ENCODE measurements at places on chromosomes 12 and 14.
A peak's percentile ranks its signal among the peaks of the same experiment; 100 is the strongest.

DNA sequence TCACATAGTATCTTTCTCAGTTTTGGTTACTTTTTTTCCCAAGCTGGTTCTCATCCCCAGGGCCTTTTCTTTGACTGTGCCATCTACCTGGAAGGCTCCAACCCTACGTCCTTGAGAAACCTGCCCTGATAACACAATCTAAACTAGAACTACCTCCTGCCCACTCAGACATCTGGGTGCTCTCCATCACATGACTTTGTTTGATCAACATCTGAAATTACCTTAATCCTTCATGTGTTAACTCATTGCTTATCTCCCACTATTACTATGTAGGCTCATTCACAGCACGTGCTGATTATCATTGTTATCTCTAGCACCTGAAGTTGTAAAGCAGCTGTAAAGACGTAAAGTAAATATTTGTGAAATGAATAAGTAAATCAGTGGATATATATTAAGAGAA lies 784.0 kb downstream of the TMTC2 start:
- no peak for DNase-seq

DNA sequence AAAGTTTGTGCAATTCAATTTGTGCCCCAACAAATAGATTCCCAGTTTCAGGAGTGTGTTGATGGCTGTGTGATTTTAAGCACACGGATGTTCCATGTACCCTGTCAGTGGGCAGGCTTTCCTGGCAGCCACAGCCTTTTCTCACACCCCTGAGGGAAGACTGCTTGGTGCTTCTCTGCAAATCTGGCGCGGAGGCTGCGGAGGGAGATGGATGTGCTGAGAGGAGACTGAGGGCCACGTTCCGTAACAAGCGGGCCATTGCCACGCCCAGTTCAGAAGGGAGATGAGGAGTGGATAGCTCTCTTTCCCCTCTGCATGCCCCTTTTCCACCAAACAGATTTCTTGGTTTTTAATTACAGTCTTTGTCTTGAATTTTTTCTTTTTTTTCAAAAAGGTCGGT lies 89.1 kb downstream of the BEGAIN start:
- DNase-seq = no peak

DNA sequence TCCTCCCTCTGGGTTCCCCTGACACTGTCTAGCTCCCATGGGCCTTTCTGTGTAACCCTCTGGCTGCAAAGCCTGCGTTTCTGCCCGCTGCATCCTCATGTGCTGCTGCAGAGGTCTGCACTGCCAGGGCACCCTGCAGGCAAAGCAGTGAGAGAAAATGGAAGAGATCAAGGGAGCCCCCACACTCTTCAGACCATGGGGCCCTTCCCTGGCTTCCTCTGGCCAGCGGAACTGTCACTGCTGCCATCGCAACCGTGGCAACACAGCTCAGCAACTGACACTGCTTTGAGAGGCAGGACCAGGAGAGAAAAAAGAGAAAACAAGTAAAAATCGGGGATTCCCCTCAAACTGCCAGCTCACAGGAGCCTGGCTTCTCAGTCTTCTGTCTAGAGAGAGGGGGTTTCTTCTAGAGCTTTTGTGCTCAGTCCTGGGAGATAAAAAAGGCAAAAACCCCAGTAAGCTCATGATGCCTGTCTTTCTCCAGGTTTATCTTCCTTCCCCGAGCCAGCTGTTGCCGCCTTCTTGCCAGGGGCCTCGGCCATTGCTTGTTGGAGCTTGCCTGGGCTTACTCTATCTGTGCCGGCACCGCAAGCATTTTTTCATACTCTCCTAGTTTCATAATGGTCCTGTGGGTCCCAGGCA lies 38.9 kb downstream of the C14orf132 start:
- DNase-seq = no peak

DNA sequence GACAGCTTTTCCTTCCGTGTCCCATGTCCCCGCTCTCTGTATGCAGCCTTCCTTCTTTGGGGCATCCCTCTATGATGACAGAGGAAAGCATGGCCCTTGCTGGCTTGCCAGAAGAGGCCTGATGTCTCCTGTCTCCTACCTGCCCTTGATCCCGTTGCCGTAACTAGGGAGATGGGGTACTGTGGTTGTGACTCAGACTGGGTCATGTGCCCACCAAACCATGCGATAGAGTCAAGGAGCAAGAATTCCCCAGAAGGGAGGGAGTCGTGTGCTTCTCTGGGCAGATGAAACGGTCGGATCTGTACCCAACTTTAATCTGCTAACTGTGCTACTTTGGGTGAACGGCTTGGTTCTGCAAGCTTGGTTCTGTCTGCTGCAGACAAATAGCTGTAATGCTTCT lies 99.1 kb upstream of the DYNC1H1 start:
- no peak for DNase-seq

GRCh38 chr12:67263471-67263870 lies 5.7 kb upstream of the CAND1 start:
- no peak for DNase-seq

DNA sequence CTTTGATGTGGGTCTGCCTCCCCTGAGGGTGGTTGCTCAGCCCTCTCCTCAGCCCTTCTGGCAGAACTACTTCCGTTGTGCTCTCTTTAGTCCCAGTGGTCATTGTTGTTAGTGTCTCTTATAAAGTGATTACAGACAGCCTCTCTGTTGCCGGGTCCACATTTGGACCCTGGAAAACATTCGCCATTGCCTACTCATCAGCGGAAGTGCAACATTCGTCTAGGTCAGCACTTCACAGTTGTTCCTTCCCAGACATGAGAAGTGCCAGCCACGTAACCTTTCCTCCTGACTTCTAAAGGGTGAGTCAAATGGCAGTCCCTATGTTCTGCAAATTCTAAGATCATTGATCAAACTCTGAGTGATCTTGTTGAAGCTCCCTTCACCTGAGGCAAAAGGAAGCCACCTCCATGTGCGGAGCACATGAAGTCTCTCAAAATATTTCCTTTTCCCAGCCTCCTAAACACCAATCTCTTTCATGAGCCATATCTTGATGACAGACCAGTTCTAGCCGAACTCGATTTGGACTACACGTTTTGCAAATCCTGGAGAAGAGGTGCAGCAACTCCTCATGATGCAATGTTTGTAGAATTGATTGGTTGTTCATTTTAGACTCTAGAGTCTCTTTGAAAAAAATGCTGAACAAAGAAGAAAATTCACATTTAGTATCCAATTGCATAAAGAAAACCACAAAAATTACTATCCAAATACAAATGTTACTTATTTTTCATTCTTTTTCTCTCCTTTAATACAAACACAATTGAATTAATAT lies 163.8 kb downstream of the RPL10L start:
- no peak for DNase-seq

DNA sequence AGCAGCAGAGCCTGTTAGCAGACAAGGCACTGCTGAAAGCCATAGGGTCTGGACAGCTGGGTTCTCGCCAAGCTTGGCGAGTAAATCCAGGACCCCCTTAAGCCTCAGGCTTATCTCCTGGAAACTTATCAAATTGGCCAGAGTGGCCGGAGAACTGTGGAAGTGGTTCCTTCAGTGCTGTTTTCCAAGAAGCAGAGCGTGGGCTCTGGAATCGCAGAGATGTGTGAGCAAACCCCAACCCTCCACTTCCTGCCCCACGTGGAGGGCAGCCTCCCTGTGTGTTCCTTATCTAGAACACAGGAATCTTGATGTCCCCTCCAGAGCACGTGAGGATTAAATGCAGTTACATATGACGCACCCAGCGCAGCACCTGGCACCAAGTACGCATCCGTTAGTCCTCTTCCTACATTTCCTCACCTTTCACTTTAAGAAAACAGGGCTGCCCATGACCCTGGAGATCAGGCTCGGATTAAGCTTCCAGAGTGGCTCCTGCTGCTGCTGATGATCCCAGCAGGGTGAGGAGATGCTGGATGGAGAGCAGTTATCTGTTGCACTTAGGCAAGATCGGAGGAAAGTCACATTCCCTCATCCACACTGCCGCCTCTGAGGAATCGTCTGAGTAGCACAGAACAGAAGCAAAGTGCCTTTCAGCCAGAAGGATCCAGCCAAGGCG lies 35.0 kb downstream of the MMAB start:
- no peak for DNase-seq

- DNase-seq = peak; percentile 23
Measured at GRCh38 chr12:121391619-121392324, 8.1 kb upstream of the RNF34 start.

DNA sequence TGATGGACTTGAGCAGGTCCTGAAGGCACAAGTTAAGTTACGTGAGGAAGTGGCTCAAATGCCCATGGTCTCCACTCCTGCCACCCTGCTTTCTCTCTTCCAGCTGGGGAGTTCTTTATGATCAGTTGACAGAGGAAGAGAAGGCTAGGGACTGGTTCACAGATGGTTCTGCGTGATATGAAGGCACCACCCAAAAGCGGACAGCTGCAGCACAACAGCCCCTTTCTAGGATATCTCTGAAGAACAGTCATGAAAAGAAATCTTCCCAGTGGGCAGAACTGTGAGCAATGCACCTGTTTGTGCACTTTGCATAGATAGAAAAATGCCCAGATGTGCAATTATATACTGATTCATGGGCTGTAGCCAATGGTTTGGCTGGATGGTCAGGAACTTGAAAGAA lies 162.4 kb upstream of the FSCB start:
- DNase-seq = no peak

DNA sequence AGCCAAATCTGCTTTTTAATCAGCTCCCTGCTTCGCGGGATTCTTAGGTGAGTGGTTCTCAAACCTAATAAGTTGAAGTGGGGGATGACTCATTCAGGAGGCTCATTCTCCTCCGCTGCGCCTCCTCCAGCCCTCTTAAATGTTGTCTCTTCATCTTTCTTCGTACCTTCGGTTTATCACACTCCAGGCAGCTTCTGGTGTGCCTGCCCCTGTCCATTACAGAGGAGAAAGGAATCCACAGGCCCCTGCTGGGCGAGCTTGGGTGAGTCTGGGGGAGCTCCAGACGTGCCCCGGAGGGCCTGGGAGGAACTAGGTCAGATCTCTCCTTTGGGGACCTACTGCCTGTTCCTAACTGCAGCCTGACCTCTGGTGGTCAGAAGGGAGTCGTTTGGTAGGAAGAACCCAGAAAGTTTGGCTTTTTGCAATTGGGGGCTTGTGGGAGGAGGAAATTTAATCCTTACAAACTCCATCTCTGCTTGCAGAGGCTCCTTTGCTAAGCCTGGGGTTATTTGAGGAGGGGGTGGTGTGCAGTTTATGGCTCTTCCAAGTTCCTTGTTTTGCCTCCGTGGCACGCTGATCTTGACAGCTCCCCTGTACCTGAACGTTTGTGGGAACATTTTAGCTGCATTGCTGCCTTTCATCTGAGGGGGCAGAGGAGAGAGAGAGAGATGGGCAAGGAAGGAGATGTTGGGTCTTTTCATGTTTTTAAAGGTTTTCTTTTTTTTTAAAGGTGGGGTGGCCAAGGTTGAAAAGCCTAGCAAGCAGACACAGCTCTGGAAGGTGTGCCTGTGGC lies 84.1 kb upstream of the GNG2 start:
- peak; percentile 40 for DNase-seq

Measured in CD4-positive, alpha-beta T cell treated with Interferon alpha-2 for 1 hour (primary cell).